ENCODE measurements at places on chromosomes 2 and 18.

- peak; percentile 5 for DNase-seq
Observed at GRCh38 chr2:31558401-31559295, 22.1 kb downstream of the SRD5A2 start.

GRCh38 chr2:159445307-159445706, 158.8 kb upstream of the WDSUB1 start:
- DNase-seq: no peak

DNA sequence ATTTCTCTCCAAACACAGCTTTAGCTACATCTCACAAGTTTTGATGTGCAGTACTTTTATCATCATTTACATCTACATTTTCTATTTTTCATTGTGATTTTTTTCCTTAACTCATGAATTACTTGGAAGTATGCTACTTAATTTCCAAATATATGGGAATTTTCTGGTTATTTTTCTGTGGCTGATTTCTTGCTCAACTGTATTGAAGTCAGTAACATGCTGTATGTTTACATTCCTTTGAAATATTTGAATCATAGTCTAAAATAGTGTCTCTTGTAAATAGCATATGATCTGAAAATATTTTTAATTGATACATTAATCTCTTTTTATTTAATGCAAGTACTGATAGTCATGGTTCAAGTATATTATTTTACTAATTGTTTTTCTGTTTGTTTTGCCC, 26.0 kb upstream of the GALNT5 start:
- DNase-seq: no peak

DNA sequence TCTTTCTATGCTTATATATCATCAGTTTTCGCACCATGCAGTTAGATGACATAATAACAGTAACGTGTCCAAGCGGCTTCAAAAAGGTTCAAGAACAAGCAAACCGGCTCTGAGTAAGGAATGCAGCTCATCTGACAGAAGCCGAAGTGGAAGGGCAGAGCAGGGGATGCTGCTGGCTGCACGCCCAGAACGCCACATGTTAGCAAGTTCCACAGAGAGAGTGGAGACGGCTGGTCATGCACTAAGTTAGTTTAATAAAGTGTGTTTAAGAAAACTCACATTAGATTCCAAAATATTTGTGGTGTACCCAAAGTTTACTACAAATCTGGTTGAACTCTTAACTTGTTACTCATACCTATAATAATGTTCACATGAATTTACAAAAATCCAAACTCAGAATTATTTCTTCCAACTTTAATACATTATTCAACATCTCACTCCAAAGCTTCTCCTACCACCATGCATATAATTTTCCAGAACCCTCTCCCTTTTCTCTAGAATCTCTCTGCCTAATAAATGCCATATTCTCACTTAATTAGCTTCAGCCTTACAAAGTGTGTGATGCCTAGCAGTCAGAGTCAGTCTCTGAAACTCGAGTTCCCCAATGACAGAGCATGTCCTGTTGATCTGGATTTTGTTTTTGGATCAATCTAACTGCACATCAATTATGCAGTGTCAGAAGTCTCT, 170.0 kb downstream of the DNAH7 start:
- DNase-seq: peak; percentile 99

DNA sequence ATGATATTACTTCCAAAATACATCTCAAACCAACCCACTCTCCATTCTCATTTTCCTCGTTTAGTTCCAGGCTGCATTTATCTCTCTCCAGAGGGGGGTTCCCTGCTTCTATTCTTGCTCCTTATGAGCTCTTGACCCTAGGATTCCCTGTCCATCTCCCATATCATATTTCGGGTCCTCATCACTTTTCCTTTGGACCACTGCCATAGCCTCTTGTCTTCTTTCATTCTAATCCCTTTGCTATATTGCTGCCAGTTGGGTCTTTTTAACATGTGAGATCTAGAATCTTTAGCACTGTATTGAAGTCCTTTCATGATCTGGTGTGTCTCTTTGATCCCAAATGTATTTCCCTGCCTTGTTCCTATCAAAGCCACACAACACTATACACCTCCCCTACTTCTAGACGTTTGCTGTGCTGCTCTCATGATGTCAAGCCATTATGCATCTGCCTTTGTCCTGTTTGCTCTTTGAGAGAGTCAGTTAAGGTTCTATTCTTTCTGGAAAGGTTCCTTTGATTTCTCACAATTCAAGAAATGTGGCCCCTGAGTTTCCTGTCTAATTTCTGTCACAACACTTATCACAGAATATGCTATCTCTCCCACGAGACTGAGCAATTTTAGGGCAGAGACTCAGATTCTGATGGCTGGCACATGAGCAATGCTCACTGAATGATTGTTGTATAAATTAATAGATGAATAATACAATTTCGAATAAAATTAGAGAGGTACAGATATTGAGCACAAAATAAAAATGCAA, 43.2 kb upstream of the SESTD1 start:
- no peak for DNase-seq

Measured in fibroblast of skin of left biceps (primary cell).